Muscle of leg (tissue), 16 donors: ENCODE measurements at places on chromosomes 16 and 17. TPM values are rescaled to one million over a fixed set of nuclear protein-coding genes. Genes with fewer than 3 reads are reported as not detected.

DNA sequence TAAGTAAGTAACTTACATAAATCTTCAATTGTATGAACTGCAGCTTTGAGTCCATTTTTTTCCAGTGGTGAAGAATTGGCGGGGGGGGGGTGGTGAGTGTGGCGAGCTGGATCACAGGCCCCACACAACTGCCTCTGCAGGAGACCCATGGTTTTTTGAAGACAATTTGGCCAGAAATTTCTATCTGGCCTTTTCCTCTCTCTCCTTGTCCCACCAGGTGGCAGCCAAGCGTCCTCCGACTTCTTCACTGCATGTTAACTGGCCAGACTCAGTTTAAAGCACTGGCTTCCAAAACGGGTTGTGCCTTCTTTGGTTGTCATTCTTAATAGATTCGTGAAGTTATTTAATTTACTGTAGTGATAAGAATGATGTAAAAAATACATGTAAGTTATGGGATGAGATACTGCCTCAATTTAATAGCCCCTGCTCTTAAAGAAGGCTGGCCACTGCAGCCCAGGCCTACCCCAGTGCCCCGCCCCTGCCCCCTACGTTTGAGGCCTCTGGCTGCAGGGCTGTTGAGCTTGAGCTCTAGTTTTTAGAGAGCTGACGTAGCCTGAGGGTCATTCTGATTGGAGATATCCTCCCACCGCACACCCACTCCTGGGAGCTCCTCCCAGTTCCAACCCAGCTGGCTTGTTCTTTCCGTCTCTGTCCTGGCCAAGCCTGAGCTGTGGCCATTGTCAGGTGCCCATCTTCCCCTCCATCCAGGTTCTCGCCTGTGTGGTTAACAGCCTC is 36.4 kb downstream of the AKAP1 start:
- DNase-seq: peak; percentile 67

GRCh38 chr17:1709971-1710806 is at the start of gene TLCD2:
Gene TLCD2 (minus strand): TSS chr17:1710377. CDS start chr17:1710242, 135 bp downstream.
- peak; percentile 81 for DNase-seq

DNA sequence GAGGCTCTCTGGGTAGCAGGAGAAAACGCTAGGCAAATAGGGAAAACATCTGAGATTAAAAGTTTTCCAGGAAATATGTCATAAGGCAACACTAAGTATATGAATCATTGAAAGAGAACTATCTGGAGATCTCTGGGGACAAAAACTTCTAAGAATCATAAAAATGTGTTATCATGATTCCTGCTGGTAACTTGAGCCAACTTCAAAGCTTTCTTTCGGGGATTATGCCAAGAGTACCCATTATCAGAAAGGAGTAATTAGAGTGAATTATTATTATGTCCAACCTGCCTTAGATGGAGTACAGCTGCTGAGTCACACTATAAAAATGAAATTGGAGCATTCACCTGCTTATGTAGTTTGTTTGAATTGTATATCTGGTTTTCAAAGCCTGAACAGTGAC is 488.5 kb upstream of the SOX9 start:
- peak; percentile 2 for DNase-seq

- DNase-seq: no peak
Observed at GRCh38 chr17:61522088-61522487, 68.9 kb downstream of the NACA2 start.

DNA sequence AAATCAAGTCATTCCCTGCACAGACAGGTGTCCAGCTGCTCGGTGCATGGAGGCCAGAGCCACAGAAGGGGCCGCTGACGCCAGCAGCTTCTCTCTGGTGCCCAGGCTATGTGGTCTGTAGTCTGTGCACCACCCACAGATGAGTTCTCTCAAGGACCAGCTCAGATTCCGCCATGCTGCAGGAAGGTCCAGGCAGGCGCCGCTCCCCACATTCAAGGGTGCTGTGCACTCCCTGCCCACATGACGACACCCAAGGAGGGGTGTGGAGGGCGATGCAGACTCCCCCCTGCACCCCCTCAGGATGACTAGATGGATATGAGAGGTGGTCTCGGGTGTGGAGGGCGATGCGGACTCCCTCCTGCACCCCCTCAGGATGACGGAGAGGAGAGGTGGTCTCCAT is 119.0 kb downstream of the ANKRD11 start:
- DNase-seq: no peak

GRCh38 chr17:38578229-38579082 is 27.3 kb downstream of the SRCIN1 start:
- DNase-seq: no peak

GRCh38 chr17:27596096-27596495 is 34.9 kb upstream of the LGALS9 start:
- DNase-seq: peak; percentile 40

DNA sequence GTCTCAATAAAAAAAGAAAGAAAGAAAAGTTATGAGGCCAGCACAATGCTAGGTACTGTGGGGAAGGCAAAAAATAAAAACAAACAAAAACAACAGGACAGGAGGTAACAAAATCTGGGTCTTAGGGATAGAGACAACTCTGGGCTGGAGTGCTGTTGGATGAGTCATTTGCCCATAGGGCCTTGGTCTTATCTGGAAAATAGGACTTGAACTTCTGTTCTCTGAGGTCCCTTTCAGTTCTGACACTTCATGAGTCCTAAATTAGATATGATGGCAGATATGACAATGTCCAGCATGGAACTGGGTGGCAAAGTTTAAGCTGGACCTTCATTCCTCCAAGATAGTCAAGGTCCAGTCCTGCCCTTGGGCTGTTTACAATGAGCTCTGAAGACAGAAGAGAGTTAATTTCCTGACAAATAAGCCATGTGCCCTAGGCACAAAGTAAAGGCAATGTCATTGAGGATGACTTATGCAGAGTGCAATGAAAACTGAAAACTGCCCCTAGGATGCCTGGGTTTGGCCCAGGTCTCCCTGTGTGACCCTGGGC is 8.9 kb upstream of the HDAC5 start:
- no peak for DNase-seq

DNA sequence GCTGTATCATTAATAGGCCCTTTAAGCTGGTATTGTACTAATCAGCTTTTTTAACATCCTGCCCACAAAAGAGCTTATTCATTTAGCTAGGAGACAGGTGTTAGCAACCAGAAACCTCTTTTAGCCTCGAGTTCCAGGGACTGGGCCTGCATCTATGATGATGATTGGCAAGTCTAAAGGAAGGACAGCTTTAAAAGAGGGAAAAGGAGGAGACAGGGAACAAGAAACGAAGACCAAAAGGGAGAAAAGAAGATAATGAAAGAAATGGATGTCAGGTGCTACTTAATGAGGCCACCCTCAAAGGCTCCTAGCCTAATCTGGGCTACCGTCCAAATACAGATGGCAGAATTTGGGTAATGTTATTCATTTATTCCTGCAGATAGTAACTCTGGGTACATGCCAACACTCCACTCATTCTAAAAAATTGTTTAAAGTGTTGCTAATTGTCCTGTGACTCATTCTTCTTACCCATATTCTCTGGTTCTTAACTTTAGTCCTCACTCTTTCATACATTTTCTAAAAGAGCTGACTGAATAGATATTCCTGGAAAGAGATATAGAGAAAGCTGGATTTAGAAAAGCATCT is 18.7 kb upstream of the RFFL start:
- DNase-seq: no peak

DNA sequence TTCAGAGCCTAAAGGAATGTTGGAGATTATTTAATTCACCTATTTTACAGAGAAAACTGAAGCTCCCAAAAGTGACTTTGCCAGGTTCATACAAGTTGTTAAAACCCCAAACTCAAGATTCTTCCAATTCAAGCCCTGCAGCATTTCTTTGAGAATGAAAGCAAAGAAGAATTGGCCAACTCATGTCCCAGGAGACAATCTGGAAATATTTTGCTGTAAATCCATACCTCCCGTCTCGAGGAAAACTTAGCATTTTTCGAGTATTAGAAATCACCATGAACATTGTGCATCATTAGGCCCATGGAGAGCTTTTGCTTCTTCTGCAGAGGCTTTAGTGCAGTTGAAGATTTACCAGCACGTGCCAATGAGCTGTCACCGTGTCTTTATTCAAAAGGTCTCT is 176.4 kb upstream of the KCNJ16 start:
- peak; percentile 93 for DNase-seq

DNA sequence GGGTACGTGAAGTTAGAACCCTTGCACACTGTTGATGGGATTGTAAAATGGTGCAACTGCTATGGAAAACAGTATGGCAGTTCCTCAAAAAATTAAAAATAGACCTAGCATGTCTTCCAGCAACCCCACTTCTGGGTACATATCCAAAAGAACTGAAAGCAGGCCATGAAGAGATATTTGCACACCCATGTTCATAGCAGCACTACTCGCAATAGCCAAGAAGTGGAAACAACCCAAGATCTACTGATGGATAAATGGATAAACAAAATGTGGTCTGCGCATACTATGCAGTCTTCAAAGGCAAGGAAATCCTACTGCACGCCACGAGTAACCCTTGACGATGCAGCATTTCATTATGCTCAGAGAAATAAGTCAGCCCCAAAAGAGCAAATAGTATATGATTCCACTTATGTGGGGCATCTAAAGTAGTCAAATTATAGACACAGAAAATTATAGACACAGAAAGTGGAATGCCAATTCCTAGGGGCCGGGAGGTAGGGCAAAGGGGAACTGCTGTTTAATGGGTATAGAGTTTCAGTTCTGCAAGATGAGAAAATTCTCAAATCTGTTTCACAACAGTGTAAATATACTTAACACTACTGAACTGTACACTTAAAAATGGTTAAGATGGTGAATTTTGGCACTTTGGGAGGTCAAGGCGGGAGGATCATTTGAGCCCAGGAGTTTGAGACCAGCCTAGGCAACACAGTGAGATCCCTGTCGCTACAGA is 17.2 kb downstream of the CORO7 start:
- no peak for DNase-seq

DNA sequence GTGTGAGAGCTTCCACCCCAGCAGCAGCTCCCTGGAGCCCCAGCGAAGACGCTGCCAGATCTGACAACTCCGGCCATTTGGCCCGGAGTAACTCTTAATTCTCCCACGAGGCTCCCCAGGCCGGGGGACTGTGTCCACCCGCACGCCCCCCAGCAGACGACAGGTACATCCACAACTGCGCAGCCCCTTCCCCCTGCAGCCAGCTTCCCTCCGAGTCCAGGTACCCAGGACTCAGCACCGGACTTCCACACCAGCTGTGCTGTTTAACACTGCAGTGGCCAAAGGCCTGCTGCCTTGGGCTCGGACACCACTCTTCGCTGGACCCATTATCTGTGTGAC is 7.2 kb downstream of the SYNGR2 start:
- DNase-seq: no peak

GRCh38 chr17:81416612-81417011 is 21.4 kb downstream of the BAHCC1 start:
- DNase-seq: no peak

- no peak for DNase-seq
Observed at GRCh38 chr16:50961952-50962351, 189.1 kb downstream of the SALL1 start.

GRCh38 chr17:75031972-75032719 is 14.6 kb downstream of the ATP5PD start:
- DNase-seq: peak; percentile 90

DNA sequence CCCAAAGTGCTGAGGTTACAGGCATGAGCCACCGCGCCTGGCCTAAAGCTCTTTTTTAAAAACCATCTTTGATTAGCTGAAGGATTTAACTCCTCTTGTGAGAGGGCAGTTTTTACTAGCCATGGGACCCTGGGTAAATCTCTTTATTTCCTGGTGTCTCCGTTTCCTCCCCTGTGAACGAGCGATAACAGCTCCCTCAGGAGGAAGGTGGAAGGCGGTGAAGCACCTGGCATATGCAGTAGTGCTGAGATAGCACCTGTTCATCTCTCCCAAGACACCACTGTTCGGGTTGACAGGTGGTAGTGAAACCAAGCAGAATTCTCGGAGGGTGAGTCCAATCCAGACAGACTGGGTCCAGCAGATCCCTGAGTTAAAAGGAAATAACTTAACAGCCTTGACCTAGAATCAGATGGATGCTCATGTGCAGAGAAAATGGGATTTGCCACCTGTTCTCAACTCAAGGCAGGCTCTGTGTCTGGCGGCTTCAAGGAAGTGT is 86.2 kb downstream of the CRISPLD2 start:
- no peak for DNase-seq

DNA sequence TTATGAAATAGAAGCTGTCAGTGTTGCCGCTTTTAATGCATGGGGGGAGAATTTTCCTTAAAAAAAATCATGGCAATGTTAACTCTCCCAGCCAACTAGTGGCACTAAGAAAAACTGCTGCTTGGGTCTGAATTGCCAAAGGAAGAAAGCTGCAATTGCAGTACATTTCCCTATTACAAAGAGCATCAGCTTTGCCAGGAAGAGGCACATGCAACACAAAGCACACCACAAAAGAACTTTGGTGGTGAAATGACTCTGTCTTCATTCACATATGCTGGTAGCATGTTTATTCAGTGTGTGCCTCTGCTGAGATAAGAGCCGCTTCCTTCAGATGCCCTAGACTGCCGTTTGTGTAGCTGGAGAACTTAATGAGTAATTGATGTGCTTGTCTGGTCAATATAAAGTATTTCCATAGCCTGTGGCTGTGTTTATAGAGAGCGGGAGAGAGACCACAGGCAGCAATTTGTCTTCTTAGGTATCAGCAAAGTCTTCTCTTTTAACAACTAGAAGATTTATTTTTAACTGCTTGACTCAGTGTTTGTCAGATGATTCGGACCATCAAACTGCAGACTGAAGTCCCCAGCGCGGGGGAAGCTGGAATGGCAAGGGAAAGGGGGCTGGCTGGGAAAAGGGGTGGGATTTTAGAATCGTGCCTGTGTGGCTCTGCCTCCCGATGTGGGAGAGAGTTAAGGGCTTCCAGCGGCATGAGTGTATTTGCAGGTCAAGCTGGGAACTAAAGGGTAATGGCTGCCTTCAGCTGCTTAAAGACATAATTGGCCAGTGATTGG is 115.1 kb downstream of the MRTFB start:
- DNase-seq: peak; percentile 65

DNA sequence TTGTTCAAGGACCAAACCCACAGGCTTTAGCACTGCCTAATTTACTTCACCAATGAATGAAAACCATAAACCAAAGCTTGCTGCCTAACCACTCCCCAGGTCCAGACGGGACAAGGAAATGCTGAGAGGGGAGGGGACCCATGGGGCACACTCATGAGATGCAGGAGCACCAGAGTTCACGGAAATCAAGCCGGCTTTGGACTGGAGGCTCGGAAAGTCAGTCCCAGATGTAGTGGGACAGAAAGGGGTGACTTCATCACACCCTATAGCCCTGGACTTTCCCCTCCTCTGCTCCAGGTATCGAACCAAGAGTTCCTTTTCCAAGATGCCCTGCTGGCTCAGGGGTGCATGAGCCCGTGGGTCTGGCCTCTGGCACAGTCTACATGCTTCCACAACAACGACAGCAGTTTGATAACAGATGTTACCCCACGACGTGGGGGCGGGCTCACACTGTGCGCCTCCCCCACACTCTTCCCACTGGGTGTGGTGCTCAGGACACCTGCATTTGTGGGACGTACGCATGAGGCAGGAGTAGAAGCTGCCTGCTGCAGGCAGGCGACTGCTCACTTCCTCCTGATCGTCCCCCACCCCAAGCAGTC is 63.2 kb downstream of the AMFR start:
- no peak for DNase-seq

AANAT gene
- not detected for polyA plus RNA-seq

WSCD1 gene
- 40.1 TPM for polyA plus RNA-seq

MLX gene
- polyA plus RNA-seq: 36.7 TPM

TBC1D3 gene
- not detected for polyA plus RNA-seq

KRTAP4-5 gene
- polyA plus RNA-seq: not detected

ITGB4 gene
- polyA plus RNA-seq: 7.2 TPM

ASIC2 gene
- polyA plus RNA-seq: 0.17 TPM

SLC6A2 gene
- polyA plus RNA-seq: 0.65 TPM

EVI2A gene
- 1.9 TPM for polyA plus RNA-seq

DLG4 gene
- 16.8 TPM for polyA plus RNA-seq

CACNA1G gene
- 7.7 TPM for polyA plus RNA-seq

MYH2 gene
- polyA plus RNA-seq: 32.9 TPM

DNAI2 gene
- 0.15 TPM for polyA plus RNA-seq
